ENCODE measurements at places on chromosomes 16 and 17.

DNA sequence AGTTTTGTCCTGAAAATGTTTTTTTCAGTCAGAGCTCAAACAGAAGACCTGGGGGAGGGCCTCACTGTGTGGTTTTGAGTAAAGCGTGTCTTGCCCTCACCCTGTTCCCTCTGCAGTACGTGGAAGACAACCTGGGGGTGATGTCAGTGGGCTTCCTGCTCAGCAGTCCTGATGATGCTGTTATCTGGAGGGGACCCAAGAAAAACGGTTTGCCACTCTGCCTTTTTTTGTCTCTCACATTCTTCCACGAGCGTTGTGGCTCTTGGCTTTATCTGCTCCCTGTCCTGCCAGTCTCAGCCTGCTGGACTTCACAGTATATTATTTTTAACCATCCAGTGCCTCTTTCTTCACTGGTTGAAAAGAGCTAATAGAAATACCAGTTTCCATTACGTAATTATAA, 12.9 kb downstream of the NUBP1 start:
- no peak for DNase-seq

GRCh38 chr16:75565640-75566039, 539 bp upstream of the GABARAPL2 start:
- DNase-seq: no peak

GRCh38 chr16:68704232-68704867, 32.7 kb upstream of the CDH1 start:
- peak; percentile 86 for DNase-seq

- no peak for DNase-seq
These were observed 1.1 kb downstream of the CLUAP1 start for GRCh38 chr16:3501783-3502400.

GRCh38 chr17:6831661-6832263, at the start of gene TEKT1:
Gene TEKT1, minus strand, starts transcription at chr17:6831729. Its CDS starts 1,353 bp downstream, at chr17:6830376.
- DNase-seq: no peak

GRCh38 chr16:15803618-15804017, 53.2 kb downstream of the MYH11 start:
- no peak for DNase-seq

All from NCI-H2107 (cell line).